ENCODE measurements at places on chromosomes 11 and 22.

GRCh38 chr11:8309862-8310261 is 46.2 kb upstream of the LMO1 start:
- no peak for DNase-seq

- no peak for DNase-seq
These were observed 8.9 kb downstream of the TAF1D start for GRCh38 chr11:93732237-93732892.

DNA sequence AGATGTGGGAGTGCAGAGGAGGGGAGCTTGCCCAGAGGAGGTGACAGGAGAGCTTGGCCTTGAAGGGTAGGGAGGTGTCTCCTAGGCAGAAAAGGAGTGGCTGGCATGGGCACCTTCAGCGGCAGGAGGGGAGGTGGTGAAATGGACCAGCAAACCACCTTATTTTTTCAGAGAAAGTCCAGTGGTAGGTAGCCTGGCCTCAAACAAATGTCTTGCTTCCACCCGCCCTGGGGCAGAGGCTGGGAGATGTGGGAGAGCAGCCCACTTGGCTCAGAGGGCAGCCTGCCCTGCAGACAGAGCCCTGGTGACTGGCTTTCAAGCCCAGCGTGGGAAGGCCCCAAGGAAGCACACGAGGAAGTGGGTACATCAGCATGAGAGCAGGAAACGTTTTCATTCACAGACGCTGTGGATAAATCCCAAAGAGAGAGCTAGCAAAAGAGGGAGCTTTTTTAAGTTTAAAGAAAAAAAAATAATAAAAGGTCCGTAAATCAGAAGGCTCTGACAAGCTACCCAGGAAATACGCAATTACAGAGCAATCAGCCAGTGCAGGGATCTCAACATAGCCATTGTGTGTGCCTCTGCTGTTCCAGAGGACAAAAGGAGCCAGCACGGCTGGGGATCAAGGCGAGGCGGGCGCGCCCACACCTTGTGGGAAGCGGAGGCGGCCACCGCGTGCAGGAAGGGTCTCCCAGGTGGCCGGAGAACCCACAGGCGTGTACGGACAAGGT is 238.7 kb upstream of the PLET1 start:
- DNase-seq, result no peak

DNA sequence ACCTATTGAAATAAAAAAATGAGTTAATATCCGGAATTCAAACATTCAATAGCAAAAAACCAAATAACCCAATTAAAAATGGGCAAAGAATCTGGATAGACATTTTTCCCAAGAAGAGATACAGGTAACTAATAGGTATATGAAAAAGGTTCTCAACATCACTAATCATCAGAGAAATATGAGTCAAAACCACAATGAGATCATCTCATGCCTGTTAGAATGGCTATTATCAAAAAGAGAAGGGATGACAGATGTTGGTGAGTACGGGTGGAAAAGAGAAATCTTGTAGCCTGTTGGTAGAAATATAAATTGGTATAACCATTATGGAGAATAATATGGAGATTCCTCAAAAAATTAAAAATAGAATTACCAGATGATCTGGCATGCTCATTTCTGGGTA is 26.9 kb upstream of the OR6M1 start:
- DNase-seq, result no peak

- no peak for DNase-seq
These were observed 4.7 kb downstream of the TPST2 start for GRCh38 chr22:26585104-26585790.

- DNase-seq, result no peak
These were observed 73.7 kb upstream of the AMOTL1 start for GRCh38 chr11:94694309-94695060.

DNA sequence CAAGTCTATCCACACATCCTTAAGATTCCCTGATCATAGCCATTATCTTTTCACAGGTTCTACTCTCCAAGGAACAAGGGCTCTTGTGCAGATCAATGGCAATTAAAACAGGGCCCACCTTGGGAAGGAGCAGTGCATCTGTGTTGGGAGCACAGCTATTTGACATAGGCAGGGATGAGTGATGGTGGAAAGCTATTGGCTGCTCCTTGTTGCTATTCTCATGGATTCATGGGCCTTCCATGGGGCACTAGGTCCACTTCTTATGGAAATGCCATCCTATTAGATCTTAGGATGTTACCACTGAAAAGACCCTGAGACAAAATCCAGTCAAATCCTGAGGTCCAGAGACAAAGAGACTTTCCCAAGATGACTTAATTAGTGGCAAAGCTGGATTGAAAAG is 148.6 kb upstream of the MTNR1B start:
- DNase-seq, result no peak

- DNase-seq, result no peak
These were observed 23.9 kb upstream of the RBM4B start for GRCh38 chr11:66701432-66702240.

DNA sequence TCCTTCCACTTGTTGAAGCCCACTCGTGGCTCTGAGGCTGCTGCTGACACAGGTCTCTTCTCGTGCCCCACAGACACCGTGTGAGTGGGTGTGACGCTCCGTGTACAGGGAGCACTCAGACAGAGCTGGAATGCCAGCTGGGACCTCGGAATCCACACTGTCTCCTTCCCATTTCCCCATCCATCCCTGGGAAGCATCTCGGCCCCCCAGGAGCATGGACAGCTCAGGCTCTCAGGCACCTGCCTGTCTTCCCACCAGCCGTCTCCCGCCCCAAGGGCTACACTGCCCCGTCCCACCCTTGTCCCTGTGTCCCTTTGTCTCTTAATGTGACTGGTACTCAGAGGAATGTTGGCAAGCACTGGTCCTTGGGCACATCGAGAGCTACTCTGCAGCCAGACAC is 63.8 kb downstream of the ARHGAP8 start:
- no peak for DNase-seq

- no peak for DNase-seq
These were observed 30.6 kb downstream of the ACER3 start for GRCh38 chr11:76891285-76891684.

GRCh38 chr11:7871056-7871455 is 60.0 kb downstream of the OR10A6 start:
- no peak for DNase-seq

GRCh38 chr22:24424001-24424900 is 3.1 kb upstream of the ADORA2A start:
- peak; percentile 54 for DNase-seq

DNA sequence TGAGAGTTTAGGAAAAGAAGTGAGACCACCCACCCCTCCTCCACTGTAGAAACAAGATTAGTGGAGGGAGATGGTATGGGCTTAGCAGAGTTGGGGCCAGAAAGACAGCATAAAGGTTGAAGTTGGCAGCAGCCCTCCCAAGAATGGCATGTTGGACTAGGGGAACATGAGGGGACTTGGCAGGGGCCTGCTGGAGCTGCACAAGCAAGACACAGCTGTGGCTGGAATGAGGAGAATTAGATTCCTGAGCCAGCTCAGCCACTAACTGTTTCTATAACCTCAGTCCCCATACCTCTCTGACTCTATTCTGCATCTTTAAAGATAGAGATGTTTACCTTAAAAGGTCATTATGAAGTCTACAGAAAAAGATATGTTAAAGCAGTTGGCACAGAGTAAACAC is 13.2 kb downstream of the MAP6 start:
- DNase-seq, result no peak

GRCh38 chr11:83693306-83693992 is 407.3 kb upstream of the CCDC90B start:
- DNase-seq, result no peak

Measured in GM12892 (cell line).